Bronchial epithelial cell (primary cell): ENCODE measurements at places on chromosomes 7 and 10. TPM values are rescaled to one million over a fixed set of nuclear protein-coding genes. Genes with fewer than 3 reads are reported as not detected.
A peak's percentile ranks its signal among the peaks of the same experiment; 100 is the strongest.

DNA sequence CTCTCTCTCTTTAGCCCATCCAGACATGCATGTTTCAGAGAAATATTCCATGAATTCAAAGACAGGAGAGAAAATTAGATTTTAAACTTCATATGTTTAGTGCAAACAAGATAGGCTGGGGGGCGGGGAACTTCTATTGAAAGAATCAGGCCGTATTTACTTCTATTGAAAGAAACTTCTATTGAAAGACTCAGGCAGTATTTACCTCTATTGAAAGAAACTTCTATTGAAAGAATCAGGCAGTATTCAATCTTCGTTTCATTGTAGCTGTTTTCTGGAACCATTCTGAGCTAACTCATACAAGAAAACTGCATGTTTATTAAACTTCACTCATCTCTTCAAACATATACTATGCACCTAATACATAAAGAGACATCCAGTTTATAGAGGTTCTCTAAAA lies 123.1 kb downstream of the TYW1B start:
- DNase-seq, result no peak

GRCh38 chr7:130385600-130386066 lies 5.3 kb downstream of the CPA1 start:
- no peak for DNase-seq

- peak; percentile 86 for DNase-seq
These were observed 29.8 kb downstream of the C10orf67 start for GRCh38 chr10:23314835-23315239.

DNA sequence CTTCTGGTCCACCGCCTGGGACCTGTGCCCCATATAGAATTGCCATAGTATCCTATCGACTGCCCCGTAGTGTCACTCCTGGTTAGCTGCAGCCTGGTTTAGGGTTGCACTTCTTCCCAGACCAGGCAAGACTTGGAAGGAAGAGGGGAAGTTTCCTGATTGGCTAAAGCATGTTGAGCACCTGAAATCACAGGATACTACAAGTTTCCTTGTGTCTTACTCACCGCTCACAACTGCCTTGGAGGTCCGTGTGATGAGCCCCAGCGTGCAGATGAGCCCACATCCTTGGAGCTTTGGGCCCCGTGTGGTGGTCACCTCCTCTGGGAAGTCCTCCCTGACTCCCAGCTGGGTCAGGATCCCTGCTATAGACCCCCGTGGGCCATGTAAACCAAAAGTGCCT lies 73.9 kb upstream of the GTF2I start:
- peak; percentile 96 for DNase-seq

GRCh38 chr7:54326592-54327167 lies 215.5 kb upstream of the VSTM2A start:
- DNase-seq, result no peak

DNA sequence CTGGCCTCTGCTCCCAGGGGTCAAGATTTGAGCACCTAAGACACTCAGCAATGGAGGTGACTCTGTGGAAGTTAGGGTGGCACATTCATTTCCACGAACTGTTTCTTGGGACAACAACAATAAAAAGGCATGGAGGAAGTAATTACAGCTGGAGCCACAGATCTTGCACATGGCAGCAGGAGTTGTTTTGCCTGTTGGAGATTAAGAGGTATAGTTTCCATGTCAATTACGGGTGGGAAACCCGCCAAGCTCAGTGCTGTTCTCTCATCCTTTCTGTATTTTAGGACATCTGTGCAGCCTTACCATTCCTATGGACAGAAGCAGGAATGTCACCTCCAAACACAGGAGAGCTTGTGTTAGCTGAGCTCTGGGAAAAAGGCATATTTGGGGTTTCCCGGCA lies 201.2 kb downstream of the SNX10 start:
- DNase-seq, result no peak

DNA sequence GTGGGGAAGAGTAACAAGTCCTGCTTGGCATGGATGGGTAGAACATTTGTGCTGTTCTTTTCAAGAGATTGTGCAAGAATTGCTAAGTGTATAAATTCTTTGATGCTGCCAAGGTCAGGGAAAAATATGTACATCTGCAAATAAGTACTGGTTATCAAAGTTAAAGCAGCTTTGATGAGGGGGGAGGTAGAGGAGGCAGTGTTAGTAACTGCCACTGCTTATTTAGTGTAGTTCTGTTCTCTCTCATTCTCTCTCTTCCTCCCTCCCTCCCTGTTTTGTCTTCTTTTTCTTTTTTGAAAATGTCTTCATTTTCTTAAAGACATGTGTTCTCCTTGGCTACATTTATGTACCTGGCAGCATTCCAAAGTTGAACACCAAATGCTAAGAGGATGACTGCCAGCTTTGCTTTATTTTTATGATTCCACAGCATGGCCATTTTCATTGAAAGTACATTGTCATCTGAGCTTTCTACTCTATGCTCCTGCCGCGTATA lies 18.6 kb downstream of the CACNB2 start:
- DNase-seq, result no peak

DNA sequence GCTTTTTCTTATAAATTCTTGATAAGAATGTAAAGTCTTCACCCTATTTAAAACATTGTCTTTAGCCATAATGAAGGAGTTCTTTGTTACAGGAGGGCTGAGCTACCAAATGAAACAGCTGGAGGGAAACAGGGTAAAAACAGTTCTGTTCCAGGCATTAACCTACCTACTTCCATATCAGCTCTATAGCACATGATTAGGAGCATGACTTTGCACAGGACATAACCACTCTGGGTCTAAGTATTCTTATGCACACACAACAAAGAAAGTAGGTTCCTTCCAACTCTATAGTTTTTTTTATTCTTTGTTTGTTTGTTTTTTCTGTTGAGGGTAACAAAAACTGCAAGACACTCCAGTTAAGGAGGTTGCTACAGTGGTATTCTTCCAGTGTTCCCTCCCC lies 52.7 kb downstream of the SCIN start:
- no peak for DNase-seq

DNA sequence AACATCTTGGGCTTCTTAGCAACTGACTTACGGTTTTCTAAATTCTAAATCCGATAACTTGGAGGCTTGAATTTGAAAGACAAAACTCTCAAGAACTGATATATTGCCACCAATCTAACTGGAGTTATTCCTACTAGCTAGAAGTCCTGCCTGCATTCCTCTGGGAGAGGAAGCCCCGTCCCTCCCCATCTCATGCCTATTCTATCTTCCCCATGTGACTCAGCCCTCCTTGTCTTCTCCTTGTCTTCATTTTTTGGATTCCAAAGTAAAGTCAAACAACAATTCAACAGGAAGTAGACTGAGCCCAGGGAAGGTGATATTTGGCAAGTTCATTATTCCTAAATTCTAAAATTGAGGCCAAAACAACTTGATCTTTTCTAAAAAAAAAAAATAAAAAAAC lies 587.7 kb downstream of the KCNMA1 start:
- no peak for DNase-seq

DNA sequence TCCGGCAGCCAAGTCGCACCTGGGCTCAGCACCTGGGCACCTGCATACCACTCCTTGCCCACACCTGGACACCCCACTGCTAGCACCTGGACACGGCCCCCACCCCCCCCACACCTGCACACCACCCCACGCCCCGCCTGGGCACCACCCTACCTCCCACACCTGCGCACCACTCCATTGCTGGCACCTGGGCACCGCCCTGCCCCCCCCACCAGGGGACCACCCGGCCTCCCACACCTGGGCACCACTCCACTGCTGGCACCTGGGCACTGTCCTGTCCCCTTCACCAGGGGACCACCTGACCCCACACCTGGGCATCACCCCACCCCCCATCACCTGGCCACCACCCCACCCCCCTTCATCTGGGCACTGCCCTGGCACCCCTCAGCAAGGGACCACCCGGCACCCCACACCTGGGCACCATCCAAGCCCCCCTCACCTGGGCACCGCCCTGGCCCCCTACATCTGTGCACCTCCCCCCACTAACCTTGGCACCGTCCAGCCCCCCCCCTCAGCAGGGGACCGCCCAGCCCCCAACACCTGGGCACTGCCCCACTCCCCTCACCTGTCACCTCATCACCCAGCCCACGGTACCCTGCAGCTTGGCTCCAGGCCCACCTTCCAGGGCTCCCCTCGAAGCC lies 33.8 kb upstream of the RNF32 start:
- no peak for DNase-seq

DNA sequence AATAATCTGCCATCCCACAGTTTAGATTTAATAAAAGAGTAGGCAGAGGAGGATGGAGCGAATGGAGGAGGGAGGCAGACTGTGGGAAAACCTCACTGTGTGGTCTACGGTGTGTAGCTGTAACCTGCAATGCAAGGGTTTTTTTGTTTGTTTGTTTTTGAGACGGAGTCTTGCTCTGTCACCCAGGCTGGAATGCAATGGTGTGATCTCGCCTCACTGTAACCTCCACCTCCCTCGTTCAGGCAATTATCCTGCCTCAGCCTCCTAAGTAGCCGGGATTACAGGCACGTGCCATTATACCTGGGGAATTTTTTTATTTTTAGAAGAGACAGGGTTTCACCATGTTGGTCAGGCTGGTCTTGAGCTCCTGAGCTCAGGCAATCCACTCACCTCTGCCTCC lies 184.6 kb upstream of the PLXNA4 start:
- no peak for DNase-seq

DNA sequence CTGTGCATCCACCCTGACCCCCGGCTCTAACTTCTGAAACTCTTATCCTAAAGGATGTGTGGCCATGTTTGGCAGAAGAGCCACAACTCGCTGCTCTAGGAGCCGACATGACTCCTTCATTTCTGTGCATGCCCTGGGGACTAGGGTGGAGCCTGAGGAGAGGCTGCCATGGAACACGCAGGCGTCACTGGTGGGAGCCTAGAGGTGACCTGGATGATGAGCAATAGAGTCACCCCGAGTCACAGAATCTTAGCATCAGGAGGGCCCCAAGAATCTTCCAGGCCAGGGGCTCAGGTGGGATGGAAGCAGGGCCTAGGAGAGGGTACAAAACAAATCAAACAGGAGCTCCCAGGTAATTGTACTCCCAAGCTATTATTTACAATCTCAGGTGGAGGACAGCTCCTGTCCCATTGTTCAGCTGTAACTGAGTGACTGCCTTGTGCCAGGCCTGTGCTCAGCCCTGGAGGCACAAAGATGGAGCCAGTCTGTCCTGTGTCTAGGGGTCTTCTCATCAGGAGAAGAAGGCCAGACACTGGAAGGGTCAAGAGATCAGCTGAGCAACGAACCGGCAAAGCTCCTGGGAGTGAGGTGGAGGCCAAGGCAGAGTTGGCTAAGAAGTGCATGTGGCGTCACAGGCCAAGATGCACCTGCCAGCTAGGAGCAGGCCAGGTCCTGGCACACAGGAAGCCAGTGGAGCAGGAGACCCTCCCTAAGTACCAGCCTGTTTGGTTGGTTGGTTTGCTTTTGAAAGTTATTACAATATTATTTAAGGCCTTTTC lies 5.8 kb upstream of the ZNF22 start:
- no peak for DNase-seq

The MACROH2A2 gene
- total RNA-seq, result 11.3 and 11.5 TPM in 2 replicates

The ZNF33A gene
- total RNA-seq, result 17.8 and 21.3 TPM in 2 replicates

The ZNF425 gene
- 3.7 TPM in 2 replicates for total RNA-seq

The ZNF804B gene
- not detected in 2 replicates for total RNA-seq

The MYH16 gene
- total RNA-seq, result 0.26 and 0.53 TPM in 2 replicates

The AGAP3 gene
- total RNA-seq, result 52.7 and 61.1 TPM in 2 replicates

The MALRD1 gene
- not detected in 2 replicates for total RNA-seq
